ENCODE measurements at places on chromosomes 12 and 14.
A peak's percentile ranks its signal among the peaks of the same experiment; 100 is the strongest.

GRCh38 chr12:112479413-112479812, 60.7 kb downstream of the PTPN11 start:
- no peak for DNase-seq

GRCh38 chr14:103886304-103887169, 39.2 kb upstream of the PPP1R13B start:
- DNase-seq = no peak

GRCh38 chr14:77579065-77579464, 37.4 kb downstream of the SPTLC2 start:
- DNase-seq = no peak

GRCh38 chr12:120376009-120376408, 7.0 kb upstream of the MSI1 start:
- DNase-seq = no peak

DNA sequence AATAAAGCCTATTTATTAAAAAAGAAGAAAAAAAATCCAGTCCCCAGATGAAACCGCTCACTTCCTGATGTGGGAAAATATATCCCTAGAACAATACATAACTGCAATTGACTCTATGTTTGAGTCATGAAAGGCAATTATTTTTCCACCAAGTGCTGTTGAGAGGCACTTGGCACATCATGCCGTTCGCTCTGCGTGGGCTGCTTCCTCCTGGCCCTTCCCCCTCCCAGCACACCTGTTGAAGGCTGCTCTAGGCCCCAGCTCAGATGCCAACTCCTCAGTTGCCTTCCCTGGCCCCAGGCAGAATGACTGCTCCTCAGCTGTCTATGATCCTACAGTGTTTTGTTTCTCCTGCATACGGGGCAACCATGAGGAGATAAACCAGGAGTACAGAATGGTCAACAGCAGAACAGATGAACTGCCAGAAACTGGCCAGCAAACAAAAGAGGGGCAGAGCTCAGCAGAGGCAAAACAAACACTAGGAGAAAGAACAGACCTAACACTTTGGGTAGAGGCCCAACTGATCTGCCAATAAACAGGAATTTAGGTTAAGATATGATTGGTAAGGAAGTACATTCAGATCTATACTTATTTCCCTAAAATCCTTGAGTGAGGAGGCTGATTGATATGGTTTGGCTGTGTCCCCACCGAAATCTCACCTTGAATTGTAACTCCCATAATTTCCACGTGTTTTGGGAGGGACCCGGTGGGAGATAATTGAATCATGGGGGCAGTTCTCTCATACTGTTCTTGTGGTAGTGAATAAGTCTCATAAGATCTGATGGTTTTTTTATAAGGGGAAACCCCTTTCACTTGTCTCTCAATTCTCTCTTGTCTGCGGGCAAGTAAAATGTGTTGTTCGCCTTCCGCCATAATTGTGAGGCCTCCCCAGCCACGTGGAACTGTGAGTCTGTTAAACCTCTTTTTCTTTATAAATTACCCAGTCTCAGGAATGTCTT, 58.6 kb downstream of the SLC38A1 start:
- no peak for DNase-seq

DNA sequence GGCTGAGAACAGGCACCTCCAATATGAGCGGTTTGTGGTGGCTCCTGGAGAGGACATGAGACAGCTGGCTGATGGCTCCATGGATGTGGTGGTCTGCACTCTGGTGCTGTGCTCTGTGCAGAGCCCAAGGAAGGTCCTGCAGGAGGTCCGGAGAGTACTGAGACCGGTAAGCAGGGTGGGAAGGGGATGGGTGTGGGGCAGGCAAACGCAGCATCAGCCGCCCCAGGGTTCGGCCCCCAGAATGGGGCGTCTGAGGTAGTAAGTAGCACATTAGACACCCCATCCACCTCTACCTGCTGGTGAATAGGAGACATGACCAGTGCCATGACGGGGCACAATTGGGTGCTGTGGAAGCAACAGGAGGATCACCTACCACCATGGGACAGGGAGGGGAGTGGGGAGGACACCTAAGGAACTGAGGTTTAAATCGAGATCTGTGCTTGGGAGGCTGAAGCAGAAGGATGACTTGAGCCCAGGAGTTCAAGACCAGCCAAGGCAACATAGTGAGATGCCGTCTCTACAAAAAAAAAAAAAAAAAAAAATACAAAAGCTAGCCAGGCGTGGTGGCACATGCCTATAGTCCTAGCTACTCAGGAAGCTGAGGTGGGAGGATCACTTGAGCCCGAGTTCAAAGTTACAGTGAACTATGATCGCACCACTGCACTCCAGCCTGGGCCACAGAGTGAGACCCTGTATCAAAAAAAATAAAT, 25.5 kb downstream of the ITGA7 start:
- no peak for DNase-seq

DNA sequence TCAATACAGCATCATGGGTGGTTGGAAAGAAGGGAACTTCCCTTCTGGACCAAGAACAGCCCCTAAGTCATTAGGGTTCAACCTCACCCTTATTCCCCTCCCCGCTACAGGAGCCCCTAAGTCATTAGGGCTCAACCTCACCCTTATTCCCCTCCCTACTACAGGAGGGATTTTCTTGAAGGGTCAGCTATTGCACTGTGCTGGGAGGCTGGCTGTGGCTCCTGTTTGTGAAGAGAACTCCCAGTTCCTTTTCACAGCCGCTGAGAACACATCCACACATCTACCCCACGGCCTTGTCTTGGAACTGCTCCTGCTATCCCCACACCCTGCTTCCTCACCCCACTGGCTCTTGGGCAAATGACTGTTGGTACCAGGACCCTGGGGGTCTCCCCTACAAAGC, 44.9 kb downstream of the ERH start:
- no peak for DNase-seq

- DNase-seq = no peak
Observed at GRCh38 chr14:89730687-89731086, 223.8 kb downstream of the EFCAB11 start.

DNA sequence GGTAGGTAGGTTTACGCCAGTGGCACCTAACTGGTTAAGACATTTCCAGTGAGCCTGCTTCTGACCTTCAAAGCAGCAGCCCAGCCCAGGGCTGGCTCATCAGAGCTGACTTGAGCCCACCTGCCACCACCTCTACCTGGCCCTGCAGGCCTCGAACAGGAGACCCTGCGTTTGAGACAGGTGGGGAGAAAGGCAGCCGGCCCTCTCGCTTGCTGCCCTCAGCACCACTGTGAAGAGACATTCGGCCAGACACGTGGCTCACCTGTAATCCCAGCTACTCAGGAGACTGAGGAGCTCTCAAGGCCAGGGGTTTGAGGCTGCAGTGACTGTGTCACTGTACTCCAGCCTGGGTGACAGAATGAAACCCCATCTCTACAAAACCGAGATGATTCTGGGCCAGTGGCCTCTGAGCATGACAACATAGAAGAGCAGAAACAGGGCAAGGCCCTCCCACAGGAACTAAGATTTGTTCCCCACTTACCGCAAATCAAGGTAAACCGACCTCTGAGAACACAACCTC, 74.2 kb downstream of the TESC start:
- no peak for DNase-seq

- DNase-seq = no peak
Observed at GRCh38 chr14:31142455-31143087, 65.0 kb downstream of the HECTD1 start.

DNA sequence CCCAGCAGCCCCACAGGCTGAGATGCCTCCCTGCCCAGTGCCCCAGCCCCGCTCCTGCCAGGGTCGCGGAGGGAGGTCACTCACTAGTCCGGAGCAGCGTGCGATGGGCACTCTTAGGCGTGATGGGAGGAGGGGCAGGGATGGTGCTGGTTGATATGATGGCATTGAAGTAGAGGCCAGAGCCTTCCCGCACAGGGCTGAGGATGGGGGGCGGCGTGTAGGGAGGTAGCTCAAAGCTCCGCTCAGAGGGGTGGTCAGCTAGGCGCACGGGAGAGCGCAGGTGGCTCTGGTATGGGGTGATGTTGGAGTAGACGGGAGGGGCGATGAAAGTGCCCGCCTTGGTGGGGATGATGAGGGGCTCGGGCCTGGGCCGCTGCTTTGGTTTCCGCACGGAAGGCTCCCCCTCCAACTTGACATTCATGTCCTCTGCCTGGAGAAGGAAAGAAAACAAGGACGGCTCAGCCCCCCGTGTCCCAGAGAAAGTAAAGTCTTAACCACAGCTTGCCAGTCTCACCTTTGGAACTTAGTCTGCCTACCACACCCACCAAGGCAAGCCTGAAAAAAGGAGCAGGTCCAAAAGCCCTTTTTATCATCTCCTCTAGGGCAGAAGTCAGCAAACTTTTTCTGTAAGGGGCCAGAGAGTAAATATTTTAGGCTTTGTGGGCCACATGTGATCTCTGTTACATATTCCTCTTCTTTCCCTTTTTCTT, 15.5 kb upstream of the PNMA1 start:
- DNase-seq = no peak

DNA sequence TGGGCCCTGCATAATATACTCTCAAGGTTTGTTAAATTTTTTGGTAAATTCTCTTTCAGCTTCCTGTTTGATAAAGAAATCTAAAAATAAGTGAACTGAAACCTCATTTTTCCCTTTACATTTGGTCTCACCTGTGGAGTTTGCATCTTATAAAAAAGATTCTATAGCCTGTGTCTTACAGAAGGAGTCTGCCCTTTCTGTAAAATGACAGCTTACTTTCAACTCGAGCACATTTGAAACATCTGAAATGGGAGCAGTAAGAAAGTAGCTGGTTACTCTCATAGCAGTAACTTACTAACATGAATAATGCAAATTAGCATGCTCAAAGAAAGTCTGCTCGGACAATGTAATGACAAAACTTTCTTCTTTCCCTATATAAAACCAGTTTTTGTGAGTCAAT, 155.8 kb downstream of the NELL2 start:
- no peak for DNase-seq

DNA sequence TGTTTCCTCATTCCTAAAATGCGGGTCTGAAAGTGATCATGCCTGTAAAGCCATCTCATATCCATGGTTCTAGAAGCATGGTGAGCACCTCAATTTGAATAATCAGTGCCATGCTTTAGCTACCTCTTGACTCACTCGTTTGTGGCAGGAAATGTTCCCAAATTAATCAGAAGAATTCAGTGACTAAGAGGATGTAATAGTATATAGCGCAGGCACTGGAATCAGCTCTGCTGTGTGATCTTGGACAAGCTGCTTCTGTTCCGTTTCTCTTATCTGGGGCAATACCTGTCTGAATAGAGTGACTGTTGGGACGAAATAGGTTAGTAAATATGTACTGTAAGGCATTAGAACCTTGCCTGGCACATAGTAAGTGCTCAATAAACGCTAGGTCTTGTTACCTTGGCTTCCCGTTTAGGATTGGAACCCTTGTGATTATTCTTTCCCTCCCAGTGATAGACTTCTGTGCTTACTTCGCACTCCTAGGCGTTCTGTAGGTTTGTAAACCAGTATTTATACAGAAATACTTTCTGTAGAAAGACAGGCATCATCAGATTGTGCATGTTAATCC, 820 bp upstream of the SMAGP start:
- no peak for DNase-seq

DNA sequence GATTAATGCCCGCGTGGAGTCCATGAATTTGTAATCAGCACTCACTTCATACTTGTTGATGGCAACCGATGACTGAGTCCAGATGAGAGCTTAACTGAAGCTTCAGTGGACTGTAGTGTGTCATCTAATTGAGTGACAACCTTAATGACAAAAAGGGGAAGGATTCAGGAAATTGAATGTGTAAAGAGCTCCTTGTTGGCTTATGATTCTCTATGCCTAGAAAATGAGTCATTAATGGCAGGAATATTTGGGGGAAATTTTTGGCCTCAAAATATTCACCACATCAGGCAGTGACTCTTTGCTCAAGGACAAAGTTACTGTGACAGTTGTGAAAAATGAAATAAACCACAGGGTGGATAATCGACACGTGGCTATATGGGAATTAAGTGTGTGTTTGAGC, 55.3 kb upstream of the STON2 start:
- no peak for DNase-seq

GRCh38 chr14:101177301-101177971, 273.9 kb upstream of the RTL1 start:
- DNase-seq = no peak

DNA sequence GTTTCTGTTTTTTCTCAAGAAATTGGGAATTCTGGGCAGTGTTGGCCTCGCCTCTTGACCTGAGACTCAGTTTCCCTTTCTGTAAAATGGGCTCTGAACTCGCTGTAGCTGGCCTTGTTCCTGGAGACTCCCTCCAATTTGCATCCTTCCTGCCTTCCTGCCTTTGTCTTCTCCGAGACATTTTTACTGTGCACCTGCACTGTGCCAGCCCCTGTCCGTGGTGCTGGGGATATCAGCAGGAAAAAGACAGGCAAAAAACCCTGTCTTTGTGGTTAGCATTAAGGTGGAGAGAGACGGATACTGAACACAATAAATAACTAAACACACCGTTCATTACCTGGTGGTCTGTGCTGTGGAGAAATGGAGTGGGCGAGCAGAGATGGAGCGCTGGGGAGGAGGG, 129.8 kb downstream of the AACS start:
- DNase-seq = no peak

GRCh38 chr12:14845350-14845750, 2.0 kb upstream of the ART4 start:
- no peak for DNase-seq

- peak; percentile 24 for DNase-seq
Observed at GRCh38 chr14:20460458-20461224, 593 bp downstream of the PIP4P1 start.

- no peak for DNase-seq
Observed at GRCh38 chr14:61934385-61934784, 172.2 kb downstream of the SNAPC1 start.

DNA sequence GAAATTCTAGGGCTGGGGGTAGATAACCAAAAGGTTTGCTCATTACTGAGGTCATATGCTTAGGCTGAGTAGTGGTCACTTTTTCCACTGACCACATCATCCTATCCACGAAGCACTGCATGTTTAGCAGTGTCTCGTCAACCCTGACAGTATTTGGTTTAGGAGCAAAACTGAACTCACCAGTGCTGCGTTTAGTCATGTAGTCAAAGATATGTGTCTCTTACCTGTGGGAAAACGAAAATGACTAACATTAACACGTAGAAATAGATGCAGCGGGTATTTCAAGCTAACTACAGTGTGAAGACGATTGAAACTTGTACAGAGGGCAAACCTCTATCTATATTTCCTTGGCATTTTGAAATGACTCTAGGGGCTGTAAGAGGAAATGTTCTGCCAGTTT, 34.6 kb downstream of the MTHFD1 start:
- no peak for DNase-seq

DNA sequence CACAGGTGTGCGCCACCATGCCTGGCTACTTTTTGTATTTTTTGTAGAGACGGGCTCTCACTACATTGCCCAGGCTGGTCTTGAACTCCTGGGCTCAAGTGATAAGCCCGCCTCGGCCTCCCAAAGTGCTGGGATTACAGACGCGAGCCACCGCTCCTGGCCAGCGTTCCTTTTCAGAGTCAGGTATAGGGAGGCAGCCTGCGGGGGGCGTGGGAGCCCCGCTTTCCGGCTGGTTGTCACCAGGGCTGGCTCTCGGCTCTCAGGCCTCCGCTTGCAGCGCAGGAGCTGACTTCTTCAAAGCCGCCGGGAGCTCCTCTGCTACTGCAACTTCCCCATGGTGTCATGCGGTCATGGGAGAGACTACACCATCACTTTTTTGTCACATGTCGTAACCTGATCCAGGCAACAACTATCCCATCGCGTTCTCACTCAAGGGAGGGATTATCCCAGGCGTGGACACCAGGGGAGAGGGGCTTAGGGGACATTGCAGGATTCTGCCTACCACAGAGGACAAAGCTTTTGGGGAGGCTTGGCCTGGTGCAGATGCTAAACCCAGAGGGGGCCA, 129.4 kb downstream of the SCARB1 start:
- no peak for DNase-seq

Data from stimulated activated CD4-positive, alpha-beta T cell treated with anti-CD3 and anti-CD28 coated beads, Interleukin-1b, Interleukin-23, amount 100 ng/mL, for 1 hour (primary cell).